CD4-positive, CD25-positive, alpha-beta regulatory T cell (primary cell): ENCODE measurements at places on chromosomes 1 and 21.
A peak's percentile ranks its signal among the peaks of the same experiment; 100 is the strongest.

DNA sequence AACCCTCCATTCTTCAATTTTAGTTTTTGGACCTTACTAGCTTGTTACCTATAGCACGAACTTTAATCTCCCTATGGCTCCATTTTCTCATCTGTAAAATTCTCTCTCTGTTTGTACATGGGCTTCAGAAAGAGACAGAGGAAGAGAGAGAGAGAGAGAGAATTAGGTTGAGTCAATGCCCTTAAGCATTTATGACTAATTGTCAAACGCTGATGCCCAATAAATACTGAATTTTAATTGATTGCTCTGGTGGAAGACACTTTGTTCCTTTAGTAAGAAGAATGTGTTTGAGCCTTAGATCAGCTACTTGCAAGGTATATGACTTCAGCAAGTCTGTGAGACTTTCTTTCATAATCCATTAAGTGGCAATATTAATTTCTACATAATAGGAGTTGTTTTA lies 743.1 kb upstream of the ADGRL4 start:
- no peaks in the 10 kb centered on the region for H3K4me1 ChIP-seq
- no peaks in the 10 kb centered on the region for H3K27me3 ChIP-seq
- no peaks in the 10 kb centered on the region for H3K36me3 ChIP-seq

GRCh38 chr1:207644852-207645634 lies at the start of gene CR1L:
TSS of gene CR1L (plus strand) at chr1:207645133. CDS start at chr1:207645234, 101 bp downstream.
- DNase-seq = peak; percentile 61
- no peaks in the 10 kb centered on the region for H3K36me3 ChIP-seq
- H3K4me1 ChIP-seq = peaks cover 9% of the 10 kb centered on the region
- H3K4me3 ChIP-seq = peak within 1 kb of the TSS; percentile 40
- H3K27ac ChIP-seq = no peak within 1 kb of the TSS

- no peaks in the 10 kb centered on the region for H3K36me3 ChIP-seq
- H3K4me1 ChIP-seq = no peaks in the 10 kb centered on the region
- H3K27ac ChIP-seq = no peak overlapping the region
- no peak overlapping the region for H3K4me3 ChIP-seq
Measured at GRCh38 chr21:39152271-39152670, 31.0 kb downstream of the PSMG1 start.

GRCh38 chr1:151837197-151837596 lies 2.4 kb downstream of the C2CD4D start:
- peak overlapping the region; percentile 57 for H3K4me3 ChIP-seq
- no peaks in the 10 kb centered on the region for H3K27me3 ChIP-seq
- peak overlapping the region; percentile 86 for H3K27ac ChIP-seq

DNA sequence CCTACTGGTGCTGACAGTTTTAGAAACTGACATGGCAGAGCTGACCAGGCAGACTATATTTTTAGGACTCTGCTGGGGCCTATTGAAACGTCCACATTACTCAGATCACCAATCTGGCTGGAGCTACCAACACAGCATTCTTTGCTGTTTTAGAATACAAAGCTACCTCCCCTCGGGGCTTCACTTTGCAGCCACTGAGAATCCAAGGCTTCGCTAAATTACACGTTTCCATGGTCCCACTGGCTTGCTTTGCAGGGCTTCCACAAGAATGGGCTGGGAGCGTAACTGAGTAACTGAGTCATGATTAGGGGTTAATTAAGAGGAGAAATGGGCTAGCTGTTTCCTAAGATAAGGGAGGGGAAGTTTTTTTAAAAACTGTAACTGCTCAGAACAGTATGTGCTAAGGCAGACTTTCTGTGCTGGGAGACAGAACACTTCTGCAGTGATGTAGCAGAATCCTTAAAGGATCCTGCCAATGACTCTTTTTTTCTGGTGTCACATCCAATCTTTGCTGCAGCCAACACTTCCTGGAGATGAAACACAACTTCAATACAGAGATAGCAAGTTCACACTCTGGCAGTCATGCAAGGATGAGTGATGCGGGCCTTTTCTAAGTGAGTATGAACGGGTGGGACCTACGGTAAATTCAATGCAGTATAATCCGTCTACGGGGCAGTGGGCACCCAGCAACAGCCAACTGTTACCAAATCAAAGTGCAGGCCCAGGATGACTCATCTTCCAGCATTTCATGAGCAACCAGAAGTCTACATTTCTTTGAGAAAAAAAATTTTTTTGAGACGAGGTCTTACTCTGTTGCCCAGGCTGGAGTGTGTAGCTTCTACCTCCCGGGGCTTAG lies 21.5 kb downstream of the NDUFS5 start:
- no peak for DNase-seq
- H3K27ac ChIP-seq = no peak overlapping the region
- H3K4me1 ChIP-seq = no peaks in the 10 kb centered on the region
- no peak overlapping the region for H3K4me3 ChIP-seq
- H3K36me3 ChIP-seq = peaks cover 11% of the 10 kb centered on the region
- H3K27me3 ChIP-seq = no peaks in the 10 kb centered on the region

DNA sequence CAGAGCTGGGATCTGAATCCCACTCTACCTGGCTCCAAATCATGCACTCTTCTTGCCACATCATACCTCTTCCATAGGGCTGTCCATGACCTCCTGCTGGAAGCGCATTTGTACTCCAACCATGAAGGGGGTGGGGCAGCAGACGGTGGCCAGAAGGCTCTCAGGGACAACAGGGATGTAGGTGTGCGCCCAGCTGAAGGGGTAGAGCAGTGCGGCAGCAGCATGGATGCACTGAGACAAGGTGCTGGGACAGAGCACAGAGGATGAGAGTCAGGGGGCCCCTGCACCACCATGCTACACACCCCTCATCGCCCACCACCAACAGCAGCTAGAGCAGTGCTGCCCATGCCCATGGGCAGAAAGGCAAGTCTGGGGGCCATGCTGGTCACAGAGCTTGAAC lies 8.4 kb downstream of the DENND2D start:
- H3K27me3 ChIP-seq = no peaks in the 10 kb centered on the region
- H3K27ac ChIP-seq = peak overlapping the region; percentile 76
- no peak for DNase-seq
- peaks cover 98% of the 10 kb centered on the region for H3K36me3 ChIP-seq
- peaks cover 60% of the 10 kb centered on the region for H3K4me1 ChIP-seq

GRCh38 chr1:86779308-86780191 lies 75.2 kb downstream of the SH3GLB1 start:
- no peaks in the 10 kb centered on the region for H3K4me1 ChIP-seq
- H3K4me3 ChIP-seq = no peak overlapping the region
- no peaks in the 10 kb centered on the region for H3K27me3 ChIP-seq
- no peak for DNase-seq
- H3K27ac ChIP-seq = no peak overlapping the region

DNA sequence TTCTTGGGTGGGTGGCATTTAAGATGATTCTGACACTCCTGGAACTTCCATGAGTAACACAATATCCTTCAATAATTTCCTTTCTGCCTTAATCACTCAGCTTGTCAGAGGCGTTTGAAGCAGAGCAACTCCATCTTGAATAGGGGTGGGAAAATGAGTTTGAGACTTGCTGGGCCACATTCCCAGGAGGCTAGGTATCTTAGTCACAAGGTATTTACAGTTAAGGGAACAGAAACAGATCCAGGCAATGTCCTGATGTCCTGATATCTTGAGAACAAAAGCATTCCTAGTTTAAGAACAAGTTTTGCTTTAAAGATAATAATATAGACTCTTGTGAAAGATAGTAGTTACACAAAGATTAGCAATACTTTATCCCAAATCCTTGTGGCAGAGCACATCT lies 76.6 kb upstream of the KIAA0040 start:
- H3K27me3 ChIP-seq = peaks cover 13% of the 10 kb centered on the region
- DNase-seq = no peak
- no peaks in the 10 kb centered on the region for H3K36me3 ChIP-seq
- H3K4me3 ChIP-seq = no peak overlapping the region

GRCh38 chr21:43911015-43911934 lies 46.3 kb downstream of the AGPAT3 start:
- H3K4me3 ChIP-seq = no peak overlapping the region
- peaks cover 18% of the 10 kb centered on the region for H3K36me3 ChIP-seq
- peaks cover 11% of the 10 kb centered on the region for H3K4me1 ChIP-seq
- DNase-seq = no peak

DNA sequence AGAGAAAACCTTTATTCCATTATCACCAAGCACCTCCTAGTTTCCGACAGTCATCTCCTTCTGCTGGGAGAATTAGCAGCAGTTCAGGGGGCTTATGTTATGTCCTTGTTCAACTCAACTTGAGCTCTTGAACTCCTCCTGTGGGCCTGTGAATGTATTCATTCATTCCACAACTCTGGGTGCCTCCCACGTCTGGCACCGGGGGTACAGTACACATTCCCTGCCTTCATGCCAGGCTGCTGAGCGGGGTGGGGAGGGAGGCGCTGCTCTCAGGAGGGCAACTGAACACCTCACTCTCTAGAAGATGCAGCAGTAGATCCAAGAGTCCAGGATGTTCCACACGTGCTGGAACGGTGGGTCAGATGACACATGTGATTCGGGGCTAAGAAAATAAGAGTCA lies 4.3 kb upstream of the MX2 start:
- H3K27ac ChIP-seq = no peak overlapping the region
- peaks cover 15% of the 10 kb centered on the region for H3K4me1 ChIP-seq
- H3K4me3 ChIP-seq = no peak overlapping the region
- H3K36me3 ChIP-seq = no peaks in the 10 kb centered on the region
- no peak for DNase-seq
- H3K27me3 ChIP-seq = peaks cover 2% of the 10 kb centered on the region

GRCh38 chr1:161153176-161153575 lies 602 bp upstream of the UFC1 start:
- peak overlapping the region; percentile 95 for H3K27ac ChIP-seq
- peaks cover 13% of the 10 kb centered on the region for H3K36me3 ChIP-seq
- H3K27me3 ChIP-seq = no peaks in the 10 kb centered on the region
- DNase-seq = no peak

- no peak for DNase-seq
- no peaks in the 10 kb centered on the region for H3K36me3 ChIP-seq
- no peak overlapping the region for H3K27ac ChIP-seq
- peaks cover 15% of the 10 kb centered on the region for H3K27me3 ChIP-seq
- no peak overlapping the region for H3K4me3 ChIP-seq
Measured at GRCh38 chr1:47201179-47201578, 11.3 kb upstream of the PDZK1IP1 start.

- H3K27ac ChIP-seq = no peak overlapping the region
- no peak overlapping the region for H3K4me3 ChIP-seq
- no peaks in the 10 kb centered on the region for H3K36me3 ChIP-seq
Measured at GRCh38 chr21:38486706-38487105, 11.6 kb downstream of the ERG start.

GRCh38 chr1:221697923-221698425 lies 43.9 kb downstream of the DUSP10 start:
- DNase-seq = no peak
- no peak overlapping the region for H3K27ac ChIP-seq
- H3K36me3 ChIP-seq = peaks cover 24% of the 10 kb centered on the region
- no peaks in the 10 kb centered on the region for H3K27me3 ChIP-seq
- no peaks in the 10 kb centered on the region for H3K4me1 ChIP-seq

- peaks cover 10% of the 10 kb centered on the region for H3K36me3 ChIP-seq
- no peaks in the 10 kb centered on the region for H3K4me1 ChIP-seq
- no peaks in the 10 kb centered on the region for H3K27me3 ChIP-seq
Measured at GRCh38 chr21:42563261-42563660, 49.6 kb downstream of the SLC37A1 start.
